ENCODE measurements at places on chromosomes 16 and 17.

GRCh38 chr17:31475378-31476162, 84.1 kb downstream of the RAB11FIP4 start:
- no peak for DNase-seq

GRCh38 chr17:16254773-16255400, 37.9 kb downstream of the PIGL start:
- no peak for DNase-seq

GRCh38 chr17:17841601-17842025, 4.8 kb upstream of the SREBF1 start:
- no peak for DNase-seq

GRCh38 chr17:79290726-79291125, 216.1 kb downstream of the ENGASE start:
- DNase-seq = no peak

- DNase-seq = no peak
Measured at GRCh38 chr16:31063843-31064611, 10.0 kb downstream of the ZNF668 start.

GRCh38 chr16:66746682-66747081, 4.7 kb downstream of the DYNC1LI2 start:
- no peak for DNase-seq

DNA sequence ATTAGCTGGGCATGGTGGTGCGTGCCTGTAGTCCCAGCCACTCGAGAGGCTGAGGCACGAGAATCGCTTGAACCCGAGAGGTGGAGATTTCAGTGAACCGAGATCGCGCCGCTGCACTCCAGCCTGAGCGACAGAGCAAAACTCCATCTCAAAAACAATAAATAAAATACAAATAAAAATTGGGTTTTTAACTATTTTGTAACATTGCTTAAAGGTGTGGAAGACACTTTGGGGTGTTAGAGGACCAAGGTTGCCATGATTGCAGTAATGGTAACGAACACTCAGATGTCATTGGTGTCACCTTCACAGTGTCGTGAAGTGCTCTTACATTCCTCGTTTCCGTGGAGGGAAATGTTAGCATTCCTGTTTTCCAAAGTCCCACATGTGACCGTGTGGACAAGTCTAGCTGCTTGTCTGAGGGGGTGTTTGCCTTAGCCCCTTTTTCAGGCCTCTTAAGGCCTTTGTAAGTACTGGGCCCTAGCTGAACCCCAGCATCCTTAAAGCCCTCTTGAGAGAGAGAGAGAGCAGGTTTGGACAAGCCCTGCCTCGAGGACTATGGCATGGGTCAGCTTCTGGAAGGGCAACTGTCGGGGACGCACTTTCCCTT, 8.6 kb downstream of the C16orf96 start:
- DNase-seq = no peak

DNA sequence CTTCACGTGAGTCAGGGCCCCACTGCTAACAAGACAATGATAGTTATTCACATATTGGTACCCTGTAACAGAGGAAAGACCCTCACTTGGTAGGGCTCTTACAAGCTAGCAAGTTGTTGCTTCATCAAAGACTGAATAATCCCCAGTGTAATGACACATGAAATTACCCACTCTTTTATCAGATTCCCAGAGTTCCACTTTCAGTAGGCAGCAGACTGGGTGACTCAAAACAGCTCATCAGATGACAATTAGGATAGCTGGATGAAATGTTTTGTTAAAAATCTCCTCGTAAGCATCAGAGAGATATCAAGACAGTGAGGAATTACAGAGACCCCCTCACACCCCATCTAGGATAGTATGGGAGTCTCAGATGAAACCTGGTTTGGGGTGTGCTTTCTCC, 6.8 kb upstream of the OR1E2 start:
- no peak for DNase-seq

GRCh38 chr17:69084911-69085310, 24.2 kb upstream of the ABCA9 start:
- DNase-seq = no peak

DNA sequence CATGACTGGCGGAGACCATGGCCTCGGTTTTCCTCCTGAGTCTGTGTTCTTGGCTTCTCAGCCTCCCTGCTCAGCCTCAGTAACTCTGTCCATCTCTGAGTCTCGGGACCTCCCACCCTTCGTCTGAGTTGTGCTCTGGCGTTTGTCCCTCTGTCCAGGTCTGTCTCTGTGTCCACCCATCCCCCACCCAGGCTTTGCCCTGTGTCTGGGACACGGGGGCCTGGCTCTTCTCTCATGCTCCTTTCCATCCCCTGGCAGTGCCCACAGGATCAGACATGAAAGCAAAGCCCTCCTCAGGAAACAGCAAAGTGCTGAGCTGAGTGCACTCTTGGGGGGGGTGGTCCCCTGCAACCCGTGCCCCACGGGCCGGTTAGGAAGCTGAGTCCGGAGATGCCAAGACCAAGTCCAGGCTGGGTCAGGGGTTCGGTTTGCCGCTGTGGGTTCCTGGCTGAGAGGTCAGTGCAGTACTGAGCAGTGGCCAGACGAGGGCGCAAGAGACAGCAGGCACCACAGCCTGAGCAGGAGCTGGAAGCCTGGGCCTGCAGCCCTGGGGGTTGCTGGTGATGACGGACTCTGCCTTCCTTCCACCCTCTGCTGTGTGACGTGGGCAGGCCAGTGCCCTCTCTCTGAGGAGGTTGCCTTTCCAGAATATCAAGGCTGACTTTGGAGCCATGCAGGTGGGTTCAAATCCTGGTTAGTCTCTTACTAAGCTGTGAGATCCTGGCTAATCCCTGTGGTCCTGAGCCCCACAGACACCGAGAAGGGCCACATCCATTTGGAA, 2.5 kb downstream of the P2RX1 start:
- DNase-seq = no peak

GRCh38 chr17:47735536-47736011, 2.5 kb downstream of the TBX21 start:
- DNase-seq = no peak

DNA sequence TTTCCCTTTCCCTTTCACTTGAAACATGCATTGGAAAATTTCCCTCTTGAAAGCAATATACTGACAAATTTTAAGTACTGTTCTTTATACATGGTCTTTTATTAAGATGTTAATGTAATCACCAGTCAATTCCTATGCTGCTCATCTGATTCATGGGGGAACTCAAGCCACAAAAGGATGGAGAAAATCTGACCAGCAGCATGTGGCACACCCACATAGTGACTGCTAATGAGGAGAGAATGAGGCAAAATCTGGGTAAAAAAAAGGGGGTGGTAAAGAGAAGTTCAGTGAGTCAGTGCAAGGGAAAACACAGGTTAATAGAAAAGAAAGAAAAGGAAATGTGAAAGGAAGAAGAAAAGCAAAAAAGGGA, 11.3 kb downstream of the RFFL start:
- DNase-seq = no peak

- no peak for DNase-seq
Measured at GRCh38 chr17:17628388-17629008, 37.0 kb upstream of the PEMT start.

- DNase-seq = no peak
Measured at GRCh38 chr17:72205357-72205756, 84.5 kb downstream of the SOX9 start.

DNA sequence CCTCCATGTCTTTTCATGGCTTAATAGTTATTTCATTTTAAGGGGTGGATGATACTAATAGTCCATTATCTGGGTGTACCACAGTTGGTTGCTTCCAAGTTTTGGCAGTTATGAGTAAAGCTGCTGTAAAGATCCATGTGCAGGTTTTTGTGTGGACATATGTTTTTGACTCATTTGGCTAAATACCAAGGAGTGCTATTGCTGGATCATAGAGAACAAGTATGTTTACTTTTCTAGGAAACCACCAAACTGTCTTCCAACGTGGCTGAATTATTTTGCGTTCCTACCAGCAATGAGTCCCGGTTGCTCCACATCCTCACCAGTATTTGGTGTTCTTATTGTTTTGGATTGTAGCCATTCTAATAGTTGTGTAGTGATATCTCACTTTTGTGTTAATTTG, 181.9 kb downstream of the SPECC1 start:
- DNase-seq = no peak

DNA sequence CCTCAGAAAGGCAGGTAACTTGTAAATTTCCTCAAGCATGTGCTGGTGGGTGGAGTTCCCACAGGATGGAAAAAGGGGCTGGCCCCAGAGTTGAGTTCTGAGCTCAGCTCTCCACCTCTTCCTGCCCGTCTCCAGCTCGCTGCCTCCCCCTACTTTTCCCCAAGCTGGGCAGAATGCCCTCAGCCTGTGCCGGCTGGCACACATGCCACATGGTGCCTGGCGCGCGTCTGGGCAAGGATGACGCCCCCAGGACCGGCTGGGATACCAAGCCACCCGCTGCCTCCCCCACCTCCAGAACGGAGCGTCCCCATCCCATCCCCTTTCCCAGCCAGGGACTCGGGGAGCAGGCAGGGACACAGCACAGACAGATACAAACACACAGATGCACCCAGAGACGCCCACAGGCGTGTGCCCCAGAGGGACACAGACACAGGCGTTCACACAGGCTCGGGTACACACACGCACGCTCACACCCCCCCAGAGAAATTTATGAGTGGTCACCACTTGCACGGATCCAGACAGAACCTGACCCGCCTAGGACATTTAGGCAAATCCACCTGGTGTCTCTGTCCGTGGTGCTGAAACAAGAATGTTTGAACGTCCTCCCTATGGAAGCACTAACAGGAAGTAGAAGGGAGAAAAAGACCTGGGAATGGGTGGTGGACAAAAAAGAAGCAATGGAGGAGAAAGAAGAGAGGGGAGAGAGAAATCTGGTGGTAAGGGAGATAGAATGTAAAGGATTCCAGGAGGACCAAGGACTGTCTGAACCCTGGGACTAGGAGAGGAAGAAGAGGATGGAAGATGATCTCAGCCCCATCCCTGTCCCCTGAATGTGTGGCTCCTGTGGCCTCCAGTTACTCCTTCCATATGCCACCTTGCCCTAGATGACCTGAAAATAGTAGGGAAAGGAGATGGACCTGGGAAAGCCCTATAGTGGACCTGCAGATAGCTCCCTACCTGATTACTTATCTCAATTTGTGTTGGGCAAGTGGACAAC, 15.5 kb downstream of the NEUROD2 start:
- no peak for DNase-seq

- DNase-seq = no peak
Measured at GRCh38 chr16:64754279-64754678, 367.6 kb downstream of the CDH11 start.

GRCh38 chr16:278863-279366, 1.5 kb upstream of the ARHGDIG start:
- no peak for DNase-seq

GRCh38 chr16:81627729-81628244, 151.3 kb upstream of the PLCG2 start:
- DNase-seq = no peak

- DNase-seq = no peak
Measured at GRCh38 chr17:77131904-77132303, 8.9 kb upstream of the SEC14L1 start.

GRCh38 chr16:66099306-66099705, 267.2 kb upstream of the CDH5 start:
- DNase-seq = no peak

GRCh38 chr17:81337476-81337879, 42.4 kb upstream of the SLC38A10 start:
- no peak for DNase-seq

DNA sequence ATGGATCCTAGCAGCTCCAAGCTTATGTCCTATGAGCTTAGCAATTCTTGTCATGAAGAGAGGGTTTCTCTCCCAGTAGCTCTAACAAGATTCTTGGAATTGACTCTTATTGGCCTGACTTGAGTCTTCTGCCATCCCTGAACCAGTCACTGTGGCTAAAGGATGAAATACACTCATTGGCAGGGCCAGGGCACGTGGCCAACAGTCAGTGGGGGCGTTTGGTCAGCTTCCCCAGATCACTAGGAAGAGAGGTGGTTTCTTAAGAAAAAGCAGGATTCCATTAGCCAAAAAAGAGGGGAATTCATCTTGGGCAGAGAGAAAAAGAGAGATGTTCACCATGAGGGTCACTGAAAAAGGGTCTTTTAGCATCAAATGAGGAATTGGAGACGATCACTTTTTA, 363.2 kb downstream of the SNX29 start:
- no peak for DNase-seq

- DNase-seq = peak; percentile 38
Measured at GRCh38 chr17:64020056-64020766, at the start of gene ICAM2. ICAM2 (minus strand) TSS chr17:64020633; CDS start chr17:64006691, 13,942 bp downstream.

GRCh38 chr17:14942526-14943190, 322.5 kb downstream of the PMP22 start:
- no peak for DNase-seq

GRCh38 chr16:30377812-30378235, 3.2 kb downstream of the MYL11 start:
- peak; percentile 64 for DNase-seq

DNA sequence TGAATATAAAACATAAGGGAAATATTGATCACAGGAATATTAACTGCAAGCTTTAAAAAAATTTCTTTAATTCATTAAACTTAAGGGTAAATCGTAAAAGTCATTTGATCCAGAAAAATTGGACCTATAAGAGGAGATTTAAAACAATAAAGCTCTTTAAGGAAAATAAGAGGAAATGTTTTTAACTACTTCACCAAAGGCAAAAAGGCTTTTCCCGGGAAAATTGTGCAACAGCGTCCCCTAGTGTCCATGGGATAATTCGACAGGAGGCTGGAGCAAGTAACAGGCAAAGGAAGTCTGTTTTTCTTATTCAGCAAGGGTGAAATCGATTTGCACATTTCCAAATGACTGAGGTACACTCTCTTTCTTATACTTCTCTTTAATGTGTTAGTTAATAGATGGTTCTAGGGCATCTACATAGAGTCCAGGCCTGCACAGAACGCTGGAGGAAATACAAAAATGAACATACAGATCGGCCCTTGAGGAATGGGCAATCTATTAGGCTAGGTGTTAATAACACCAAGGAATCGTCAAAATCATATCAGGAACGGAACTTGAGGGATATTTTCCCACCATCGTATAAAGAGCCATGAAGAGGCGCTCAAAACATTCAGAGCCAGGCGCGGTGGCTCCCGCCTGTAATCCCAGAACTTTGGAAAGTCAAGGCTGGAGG, 61.4 kb downstream of the ZNF18 start:
- no peak for DNase-seq

- no peak for DNase-seq
Measured at GRCh38 chr17:78168903-78169793, 767 bp downstream of the SYNGR2 start.

GRCh38 chr16:30797670-30798309, 10.8 kb upstream of the ZNF629 start:
- no peak for DNase-seq

DNA sequence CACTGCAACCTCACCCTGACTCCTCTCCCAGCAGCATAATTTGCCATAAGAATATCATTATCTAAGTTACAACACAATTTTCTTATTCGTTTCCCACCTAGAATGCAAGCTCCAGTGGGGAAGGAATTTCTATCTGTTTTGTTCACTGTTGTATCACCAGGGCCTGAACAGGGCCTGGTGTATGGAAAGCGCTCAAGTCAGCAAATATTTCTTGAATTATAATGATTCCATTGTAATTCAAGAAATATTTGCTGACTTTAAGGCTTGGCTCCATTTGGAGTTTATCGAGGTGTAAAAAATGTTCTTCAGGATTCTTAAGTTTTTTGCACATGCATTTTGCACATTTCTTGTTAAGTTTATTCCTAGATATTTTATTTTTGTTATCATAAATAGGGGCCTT, 58.4 kb downstream of the RBFOX3 start:
- no peak for DNase-seq

GRCh38 chr16:11681556-11681955, 13.3 kb downstream of the SNN start:
- DNase-seq = no peak

GRCh38 chr17:44011876-44012275, 2.9 kb downstream of the TMEM101 start:
- no peak for DNase-seq

All from esophagus squamous epithelium (tissue), 5 donors.